B cell (primary cell): ENCODE measurements at places on chromosomes 7 and 10. TPM values are rescaled to one million over a fixed set of nuclear protein-coding genes. Genes with fewer than 3 reads are reported as not detected.

The GPR141 gene
- total RNA-seq, result not detected in 2 replicates

The AKR1B15 gene
- not detected in 2 replicates for total RNA-seq

The RSPH10B gene
- total RNA-seq, result 0.20 TPM in 1 of 2 replicates, not detected in the other

The RARRES2 gene
- 0.46 TPM in 1 of 2 replicates, not detected in the other for total RNA-seq

The HYAL4 gene
- not detected in 2 replicates for total RNA-seq

The PPP1R9A gene
- 2.6 and 4.8 TPM in 2 replicates for total RNA-seq

The NPVF gene
- total RNA-seq, result not detected in 2 replicates

The IFIT3 gene
- total RNA-seq, result 4.0 and 4.2 TPM in 2 replicates

The ANKRD61 gene
- not detected in 2 replicates for total RNA-seq

The CTAGE8 gene
- 1.3 and 1.4 TPM in 2 replicates for total RNA-seq
